ENCODE measurements at places on chromosomes 5 and 9.

GRCh38 chr9:87383344-87384150, 114.1 kb upstream of the DAPK1 start:
- DNase-seq, result no peak

- peak; percentile 20 for DNase-seq
Measured at GRCh38 chr9:106878934-106879333, 16.0 kb downstream of the ZNF462 start.

DNA sequence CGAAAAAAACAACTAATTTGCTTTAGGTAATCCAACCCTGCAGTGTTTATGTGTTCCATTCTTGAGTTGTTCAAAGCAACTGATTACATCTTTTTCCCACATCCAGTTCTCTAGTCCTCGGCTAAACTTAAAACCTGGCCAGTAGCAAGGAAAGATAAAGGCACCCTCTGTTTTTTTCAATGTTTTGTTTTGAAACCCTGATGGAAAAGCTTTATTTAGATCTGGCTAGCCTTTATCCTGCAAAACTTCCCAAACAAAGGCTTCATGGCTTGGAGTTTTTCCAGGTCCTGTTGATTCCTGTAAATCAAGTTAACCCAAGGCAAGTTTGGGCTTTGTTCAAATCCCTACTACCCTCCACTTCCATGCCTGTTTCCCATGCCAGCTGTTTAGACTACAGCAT, 105.1 kb downstream of the CEMIP2 start:
- DNase-seq, result no peak

DNA sequence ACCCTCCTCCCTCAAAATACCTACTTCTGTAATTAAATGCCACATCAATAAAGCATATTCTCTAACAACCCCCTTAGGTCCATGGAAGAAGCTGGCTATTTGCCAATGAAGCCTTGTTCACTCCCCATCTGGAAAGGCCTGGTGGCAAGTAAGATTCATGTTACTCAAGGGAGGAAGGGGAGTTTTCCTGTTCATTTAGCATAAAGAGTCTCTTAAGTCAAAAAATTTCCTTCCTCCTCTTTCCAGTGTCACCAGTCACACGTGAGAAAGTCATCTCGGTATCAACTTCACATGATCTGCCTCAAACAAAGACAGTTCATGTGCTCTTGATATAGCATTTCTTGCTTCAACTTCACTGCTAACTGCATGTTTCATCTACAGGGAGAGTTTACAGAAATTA, 32.7 kb upstream of the RIC1 start:
- no peak for DNase-seq

GRCh38 chr5:158119961-158120723, 261.2 kb upstream of the CLINT1 start:
- DNase-seq, result no peak

- DNase-seq, result no peak
Measured at GRCh38 chr5:50593681-50594080, 72.8 kb upstream of the PARP8 start.

GRCh38 chr5:106862450-106863193, 808.1 kb downstream of the EFNA5 start:
- DNase-seq, result no peak

DNA sequence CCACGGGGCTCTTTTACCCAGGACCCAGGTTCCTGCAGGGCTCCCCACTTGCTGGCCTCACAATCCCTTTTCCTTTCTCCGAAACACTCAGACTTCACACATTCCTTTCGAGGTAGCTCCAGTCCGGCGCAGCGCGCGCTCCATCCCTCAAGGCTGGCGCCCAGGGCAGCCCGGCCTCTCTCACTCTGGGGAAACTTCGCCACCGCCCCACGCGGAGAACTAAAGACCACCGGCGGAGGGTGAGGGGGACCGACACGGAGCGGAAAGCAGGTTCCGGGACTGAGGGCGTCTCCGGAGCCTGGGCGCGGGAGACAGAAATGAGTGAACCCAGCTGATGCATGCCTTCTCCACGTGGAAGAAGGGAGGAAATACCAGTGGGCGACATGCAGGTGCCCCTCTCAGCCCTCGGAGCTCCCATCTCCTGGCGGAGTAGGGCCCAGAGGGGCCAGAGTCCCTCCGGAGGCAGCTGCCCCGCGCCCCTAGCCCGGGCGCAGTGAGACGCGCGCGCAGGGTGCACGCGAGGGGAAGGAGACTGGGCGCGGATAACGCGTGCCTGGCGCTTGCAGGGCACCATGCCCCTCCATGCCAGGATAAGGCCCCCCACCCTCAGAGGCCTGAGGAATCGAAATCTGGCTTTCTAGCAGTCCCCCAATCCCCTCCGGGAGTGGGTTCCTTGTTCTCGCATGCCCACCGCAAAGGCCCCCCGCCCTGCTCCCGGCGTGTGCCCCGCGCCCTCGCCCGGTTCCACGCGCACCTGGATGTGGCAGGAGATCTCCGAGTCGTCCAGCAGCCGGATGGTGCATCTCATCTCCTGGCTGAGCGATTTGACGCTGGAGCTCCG, 650 bp downstream of the FRMD3 start:
- DNase-seq, result no peak

GRCh38 chr5:81825237-81825636, 74.3 kb upstream of the SSBP2 start:
- no peak for DNase-seq

- no peak for DNase-seq
Measured at GRCh38 chr5:15683332-15683731, 183.4 kb downstream of the FBXL7 start.

GRCh38 chr5:56640763-56641406, 174.5 kb upstream of the MAP3K1 start:
- DNase-seq, result no peak

DNA sequence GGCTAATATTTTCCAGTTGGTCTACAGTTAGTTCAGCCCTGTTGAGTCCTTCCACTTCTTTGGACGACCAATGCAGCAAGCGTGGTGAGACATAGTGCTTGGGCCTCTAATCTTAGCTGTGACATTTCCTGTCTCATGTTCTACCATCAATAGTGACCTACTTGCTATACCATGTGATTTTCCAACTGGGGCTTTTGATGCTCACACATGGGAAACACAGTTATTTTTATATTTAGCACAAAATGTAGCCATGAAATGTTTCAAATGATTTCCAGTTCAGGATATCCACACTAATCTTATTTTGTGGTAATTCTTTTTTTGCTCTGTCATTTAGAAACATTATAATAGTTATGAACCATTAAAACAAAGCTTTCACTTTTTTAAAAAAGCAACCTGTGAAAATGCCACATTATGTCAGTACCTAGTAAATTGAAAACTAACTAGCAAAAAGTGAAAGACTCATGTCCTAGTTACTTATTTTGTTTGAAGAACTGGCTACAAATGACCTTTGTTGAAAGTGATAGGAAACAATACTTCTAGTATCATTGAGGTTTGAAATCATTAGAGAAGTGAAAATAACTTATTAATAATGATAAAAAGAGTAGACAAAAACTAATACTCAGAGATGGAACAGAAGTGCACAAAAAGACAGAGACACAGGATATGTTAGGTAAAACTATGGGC, 18.3 kb downstream of the MARCHF3 start:
- DNase-seq, result no peak

DNA sequence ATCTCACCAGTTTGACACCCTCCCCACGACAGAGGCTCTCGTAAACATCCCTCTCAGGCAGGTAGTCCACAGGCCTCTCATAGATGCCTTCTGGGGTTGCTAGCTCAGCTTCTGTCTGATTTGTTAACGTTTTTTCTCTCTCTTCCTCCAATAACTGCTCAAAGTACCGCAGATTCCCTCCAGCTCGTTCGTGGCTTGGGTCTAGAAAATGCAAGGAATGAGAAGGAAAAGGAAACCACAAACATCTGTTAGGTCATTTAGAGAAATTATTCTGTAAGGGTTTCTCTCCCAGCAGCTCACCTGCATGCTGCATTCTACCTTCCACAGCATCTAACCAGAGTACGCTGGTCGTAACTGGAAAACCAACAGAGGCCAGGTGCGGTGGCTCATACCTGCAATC, 18.5 kb downstream of the P4HA2 start:
- no peak for DNase-seq

GRCh38 chr9:107999890-108000289, 510.3 kb upstream of the KLF4 start:
- no peak for DNase-seq

DNA sequence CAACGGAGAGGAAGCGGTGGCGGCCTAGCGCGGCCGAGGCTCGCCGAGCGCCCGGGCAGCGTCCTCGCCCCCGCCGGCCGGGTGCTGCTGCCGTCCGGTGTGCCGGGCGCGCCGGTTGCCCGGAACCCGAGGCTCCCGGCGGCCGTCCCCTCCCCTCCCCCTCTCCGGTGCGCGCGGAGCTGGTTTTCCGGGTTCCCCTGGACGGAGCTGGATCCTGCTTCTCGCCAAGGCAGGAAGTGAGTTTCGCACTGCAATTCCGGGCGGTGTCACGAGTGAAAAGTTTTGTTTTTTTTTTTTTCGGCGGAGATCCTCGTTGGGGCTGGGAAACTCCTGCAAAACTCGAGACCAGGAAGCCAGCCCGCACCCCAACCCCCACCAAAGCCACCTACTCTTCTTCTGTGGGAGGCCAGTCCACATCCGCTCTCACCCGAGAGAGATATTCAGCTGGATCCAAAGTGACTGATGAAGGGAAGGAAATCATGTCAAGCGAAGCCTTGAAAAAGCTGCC, at the start of gene ERBIN:
ERBIN (plus strand) TSS at position 300 of the 508 bp plus-strand sequence. CDS start 66,144 bp downstream, outside the sequence.
- no peak for DNase-seq

DNA sequence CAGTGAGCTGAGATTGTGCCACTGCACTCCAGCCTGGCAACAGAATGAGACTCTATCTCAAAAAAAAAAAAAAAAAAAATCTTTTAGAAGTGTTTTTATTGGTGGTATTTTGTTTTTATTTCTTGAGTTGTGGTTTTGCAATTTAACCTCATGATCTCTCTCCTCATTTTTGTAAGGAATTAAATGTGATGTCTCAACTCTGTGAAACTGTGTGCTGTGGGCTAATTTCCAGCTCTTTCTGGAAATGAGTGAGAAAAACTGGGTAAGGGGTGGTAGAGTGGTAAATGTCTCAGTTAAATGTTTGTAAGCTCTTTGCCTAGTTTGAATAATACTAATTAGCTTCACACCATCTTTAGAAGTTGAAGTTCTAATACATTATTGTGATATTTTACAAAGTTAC, 29.0 kb downstream of the ACO1 start:
- no peak for DNase-seq

DNA sequence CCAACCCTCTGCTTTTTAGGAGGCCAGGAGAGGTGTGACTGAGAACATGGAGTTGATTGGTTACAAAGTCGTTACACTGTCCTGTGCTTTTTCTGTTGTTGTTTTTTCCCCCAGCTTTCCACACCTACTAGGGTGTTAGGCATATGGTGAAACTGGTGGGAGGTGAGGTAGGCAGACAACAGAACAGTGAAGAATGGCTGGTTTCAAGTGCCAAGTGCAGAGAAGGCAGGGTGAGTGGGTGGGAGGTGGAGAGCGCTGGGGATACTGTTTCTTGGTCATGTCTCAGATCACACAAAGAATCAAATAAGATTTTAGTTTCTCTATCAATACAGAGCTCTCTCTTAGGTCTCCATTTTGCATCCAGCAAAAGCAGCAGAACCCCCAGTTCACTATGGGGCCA, 2.2 kb upstream of the SPTAN1 start:
- no peak for DNase-seq

GRCh38 chr9:138044485-138045383, 167.2 kb downstream of the CACNA1B start:
- DNase-seq, result no peak

Data from NCI-H187 treated with DMSO at 0.1 percent for 48 hours (cell line).